ENCODE measurements at places on chromosomes 1 and 21. TPM values are rescaled to one million over a fixed set of nuclear protein-coding genes. Genes with fewer than 3 reads are reported as not detected.

DNA sequence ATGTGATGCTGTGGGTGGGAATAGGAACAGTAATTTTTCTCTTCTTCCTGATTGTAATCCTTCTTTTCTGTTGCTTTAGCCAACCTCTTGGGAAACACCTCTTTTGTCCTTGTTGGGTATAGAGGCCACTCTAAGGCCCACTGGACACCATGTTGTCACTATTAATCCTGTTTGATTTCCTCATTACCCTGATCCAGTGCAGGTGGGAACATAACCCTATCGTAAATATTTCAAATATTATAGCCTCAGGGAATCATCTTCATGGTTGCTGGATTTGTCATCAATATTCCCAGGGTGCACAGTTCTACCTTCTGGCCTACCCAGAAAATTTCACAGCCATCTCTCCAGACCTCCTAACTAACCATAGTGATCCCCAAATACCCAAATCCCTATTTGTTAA is 27.9 kb upstream of the SLC6A9 start:
- DNase-seq: no peak

GRCh38 chr1:201982082-201982622 is 296 bp upstream of the RNPEP start:
- no peak for DNase-seq

- no peak for DNase-seq
Observed at GRCh38 chr1:91842563-91842962, 43.4 kb downstream of the TGFBR3 start.

GRCh38 chr21:43021756-43022600 is 47.6 kb downstream of the PKNOX1 start:
- DNase-seq: no peak

DNA sequence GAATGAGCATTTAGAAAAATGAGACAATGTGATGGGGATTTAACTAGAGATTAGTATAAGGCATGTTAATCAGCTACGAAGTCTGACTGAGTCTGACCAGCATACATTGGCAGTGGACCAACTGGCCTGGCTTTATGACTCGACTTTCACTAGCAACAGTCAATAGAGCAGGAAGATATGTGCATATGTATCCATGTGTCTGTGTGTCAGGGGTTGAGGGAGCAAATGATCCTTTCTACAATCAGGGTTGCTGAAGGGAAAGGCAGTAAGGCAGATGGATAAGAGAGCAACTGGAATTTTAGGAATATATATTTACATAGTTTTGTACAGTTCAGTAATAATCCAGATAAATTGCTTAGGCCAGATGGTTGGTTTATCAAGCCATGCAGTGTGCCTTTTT is 645.6 kb downstream of the PLA2G4A start:
- no peak for DNase-seq

DNA sequence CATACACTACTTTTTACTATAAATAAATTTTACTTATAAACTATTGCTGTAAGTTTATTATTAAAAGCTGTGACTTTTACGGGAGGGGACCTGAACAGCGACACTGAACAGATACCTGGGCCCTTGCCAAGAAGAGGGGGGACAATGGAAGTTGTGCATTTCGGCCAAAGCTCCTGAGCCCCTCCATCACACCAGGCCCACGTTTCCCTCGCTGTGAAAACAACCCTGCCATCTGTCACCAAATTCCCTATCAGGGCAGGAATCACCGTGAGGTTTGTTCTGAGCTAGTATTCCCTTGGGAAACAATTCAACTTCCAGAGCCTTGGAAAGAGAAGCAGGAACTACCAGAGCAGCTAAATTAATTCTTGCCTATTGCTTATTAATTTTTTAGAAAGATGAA is 37.0 kb downstream of the VTCN1 start:
- no peak for DNase-seq

DNA sequence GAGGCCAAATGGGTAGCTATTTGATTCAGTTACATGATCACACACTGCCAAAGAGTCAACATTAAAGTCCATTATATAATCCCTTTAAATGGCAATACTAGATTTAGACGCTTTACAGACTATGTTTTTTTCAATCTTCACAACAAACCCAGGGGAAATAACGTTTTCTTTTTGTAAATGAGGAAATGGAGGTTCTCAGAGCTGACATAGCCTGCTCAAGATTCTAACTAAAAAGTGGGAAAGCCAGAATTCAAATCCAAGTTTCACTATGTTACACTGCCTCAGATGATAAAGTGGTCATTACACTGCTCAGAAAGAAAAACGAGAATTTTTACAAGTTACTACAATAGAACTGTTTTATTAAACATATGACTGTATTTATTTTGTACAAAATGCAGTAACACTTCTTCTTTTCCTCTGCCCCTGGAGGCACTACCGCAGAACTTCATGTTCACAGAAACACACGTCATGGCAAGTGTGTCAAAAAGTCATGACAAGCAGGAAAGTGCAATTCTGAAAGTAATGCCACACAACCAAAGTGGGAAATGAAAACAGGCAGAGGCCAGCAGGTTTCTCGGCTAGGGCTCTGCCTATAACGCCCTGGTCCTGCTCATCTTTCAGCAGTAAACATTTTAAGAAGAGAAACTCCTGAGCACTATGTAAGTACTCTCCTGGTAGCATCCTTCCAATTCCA is 19.0 kb downstream of the THEMIS2 start:
- DNase-seq: no peak

GRCh38 chr1:47708019-47708535 is 270.2 kb downstream of the FOXD2 start:
- DNase-seq: no peak

Gene OR10J4
- total RNA-seq: not detected

Gene CD52
- total RNA-seq: 1.1 TPM

Gene CFHR3
- total RNA-seq: 0.93 TPM

Gene CCDC28B
- total RNA-seq: 24.6 TPM

Measured in mesothelial cell of epicardium (in vitro differentiated cells).